CD4-positive, alpha-beta T cell treated with Interleukin-15 for 4 hours (primary cell): ENCODE measurements at places on chromosomes 4 and X.

- no peak for DNase-seq
Measured at GRCh38 chrX:69083361-69083760, 81.9 kb downstream of the PJA1 start.

DNA sequence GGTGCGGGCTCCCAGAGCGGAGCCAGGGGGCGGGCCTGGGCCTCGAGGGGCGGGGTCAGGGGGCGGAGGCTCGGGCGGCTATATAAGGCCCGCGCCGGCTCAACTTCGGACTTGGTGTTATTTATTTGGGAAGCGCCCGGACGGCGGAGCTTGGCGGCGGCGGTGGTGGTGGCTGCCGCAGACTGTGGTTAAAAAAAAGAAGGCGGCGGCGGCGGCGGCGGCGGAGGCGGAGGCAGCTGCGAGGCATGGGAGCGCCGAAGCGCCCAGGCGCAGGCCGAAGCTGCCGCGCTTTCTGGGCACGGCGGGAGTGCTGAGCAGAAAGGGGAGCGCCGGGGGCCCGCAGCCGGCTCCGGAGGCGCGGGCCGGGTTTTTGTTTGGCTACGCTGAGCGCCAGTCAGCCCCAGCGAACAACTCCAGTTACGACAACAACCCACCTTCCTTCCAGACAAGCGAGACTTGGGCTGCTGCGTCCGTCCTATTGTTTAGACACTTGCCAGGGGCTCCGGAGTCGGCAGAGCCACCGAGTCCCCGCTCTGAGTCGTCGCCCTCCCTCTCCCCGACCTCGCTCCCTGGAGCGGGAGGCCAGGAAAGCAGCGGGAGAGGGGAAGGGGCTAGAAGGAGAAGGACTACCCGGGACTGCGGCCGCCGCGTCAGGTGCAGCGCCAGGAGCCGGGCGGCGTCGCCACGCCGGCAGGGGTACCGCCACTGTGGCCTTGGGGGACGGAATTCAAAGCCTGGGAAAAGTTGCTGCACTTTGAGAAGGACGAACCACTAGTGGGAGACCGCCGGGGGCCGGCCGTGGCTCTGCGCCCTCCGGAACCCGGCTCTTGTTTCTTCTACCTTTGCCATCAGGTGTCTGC lies at the start of gene SLIT2:
TSS of gene SLIT2 (plus strand) at position 110 of the 860 bp plus-strand sequence. CDS start 1,911 bp downstream, outside the sequence.
- DNase-seq: no peak

DNA sequence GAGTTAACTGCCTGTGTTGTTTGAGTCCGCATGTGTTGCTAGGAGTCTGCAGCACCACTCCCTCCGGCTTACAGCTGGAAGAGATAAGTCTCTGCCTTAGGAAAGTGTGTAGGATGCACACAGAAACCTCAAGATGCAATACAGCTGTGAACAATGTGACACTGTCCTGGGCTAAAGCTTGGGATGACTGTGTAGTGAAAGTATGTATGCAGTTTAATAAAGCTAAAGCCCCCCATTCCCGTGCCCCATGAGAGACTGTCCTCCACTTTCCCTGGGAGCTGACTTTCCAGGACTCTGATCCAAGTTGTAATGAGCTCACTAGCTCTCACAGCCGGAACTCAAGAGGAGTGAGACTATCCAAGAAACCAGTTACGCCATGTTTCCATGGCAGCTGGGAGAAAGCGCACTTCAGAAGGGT lies 156.6 kb upstream of the FTHL17 start:
- no peak for DNase-seq

DNA sequence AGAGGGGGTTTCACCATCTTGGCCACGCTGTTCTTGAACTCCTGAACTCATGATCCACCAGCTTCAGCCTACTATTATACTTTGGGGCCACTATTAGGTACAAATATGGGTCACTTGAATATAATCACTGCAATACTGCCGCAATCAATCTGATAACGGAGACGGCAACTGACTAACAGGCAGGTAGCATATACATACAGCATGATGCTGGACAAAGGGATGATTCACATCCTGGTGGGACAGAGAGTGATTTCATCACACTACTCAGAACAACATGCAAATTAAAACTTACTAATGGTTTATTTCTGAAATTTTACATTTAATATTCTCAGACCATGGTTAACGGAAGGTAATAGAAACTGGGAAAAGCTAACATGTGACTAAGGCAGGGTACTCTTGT lies 10.9 kb downstream of the LRBA start:
- no peak for DNase-seq

GRCh38 chr4:135244056-135244455 lies 1042.5 kb upstream of the PABPC4L start:
- no peak for DNase-seq

DNA sequence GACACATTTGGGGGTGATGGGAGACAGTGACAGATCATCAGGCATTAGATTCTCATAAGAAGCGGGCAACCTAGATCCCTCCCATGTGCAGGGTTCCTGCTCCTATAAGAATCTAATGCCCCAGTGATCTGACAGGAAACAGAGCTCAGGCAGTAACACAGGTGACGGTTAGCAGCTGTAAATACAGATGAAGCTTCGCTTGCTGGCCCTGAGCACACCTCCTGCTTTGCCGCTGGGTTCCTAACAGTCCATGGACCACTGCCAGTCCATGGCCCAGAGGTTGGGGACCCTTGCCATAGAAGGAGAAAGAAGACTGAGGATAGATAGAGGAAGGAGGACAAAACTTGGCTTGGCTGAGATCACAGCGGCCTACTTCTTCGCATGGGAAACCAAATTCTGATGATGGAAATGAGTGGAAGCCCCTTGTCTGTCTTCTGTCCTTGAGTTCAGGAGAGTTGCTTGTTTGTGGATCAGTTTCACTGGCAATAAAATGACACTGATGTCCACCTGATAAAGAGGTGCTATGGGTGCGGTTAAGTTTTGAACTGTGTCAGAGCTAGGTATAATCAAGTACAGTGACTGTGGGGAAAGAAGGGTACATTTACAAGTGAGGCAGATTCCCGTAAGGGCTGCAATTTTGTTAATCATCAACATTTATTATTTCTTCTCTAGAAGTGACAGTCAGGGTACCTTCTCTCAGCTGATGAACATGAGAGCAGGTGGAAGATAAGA lies 1.7 kb upstream of the TIFA start:
- DNase-seq: peak; percentile 36

DNA sequence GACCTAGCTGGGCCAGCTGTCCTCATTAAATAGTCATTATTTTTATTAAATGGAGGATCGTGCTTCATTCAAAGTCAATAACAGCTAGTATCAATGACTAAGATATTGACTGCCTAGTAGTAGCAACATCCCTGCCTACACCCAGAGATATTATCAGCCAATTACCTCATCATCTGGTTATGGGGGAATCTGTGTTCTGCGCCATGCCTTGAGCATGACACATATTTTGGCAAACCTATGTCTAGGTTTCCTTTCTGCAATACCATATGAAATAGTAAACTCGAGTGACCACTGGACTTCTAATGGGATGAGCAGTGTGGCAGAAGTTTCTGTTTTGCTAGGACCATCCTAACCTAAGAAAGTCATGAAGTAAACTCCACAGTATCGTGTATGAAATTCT lies 50.0 kb upstream of the AADAT start:
- no peak for DNase-seq

GRCh38 chr4:82645936-82646565 lies 84.3 kb upstream of the TMEM150C start:
- no peak for DNase-seq

GRCh38 chr4:72352711-72353110 lies 216.3 kb downstream of the ADAMTS3 start:
- DNase-seq: no peak

- DNase-seq: no peak
Measured at GRCh38 chrX:53422861-53423306, at the start of gene RIBC1. Gene RIBC1, plus strand, starts transcription at chrX:53422873. Its CDS starts 3,404 bp downstream, at chrX:53426277.

DNA sequence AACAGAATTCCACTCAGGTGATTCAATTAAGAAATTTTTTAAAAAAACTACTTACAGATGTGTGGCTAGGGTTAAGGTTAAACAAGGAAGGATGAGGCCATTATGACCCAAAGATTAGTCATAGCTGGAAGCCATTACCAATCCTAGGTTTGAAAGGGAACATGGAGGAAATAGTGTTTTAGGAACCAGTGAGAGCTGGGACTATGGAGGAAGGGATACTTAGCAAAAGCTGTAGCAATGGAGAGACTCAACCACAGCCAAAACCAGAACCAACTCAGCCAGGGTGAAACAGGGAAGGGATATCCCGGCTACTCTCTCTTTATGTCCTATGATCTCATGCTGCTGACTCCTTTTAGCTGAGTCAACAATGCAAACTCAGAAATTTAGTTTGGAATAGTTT lies 148.6 kb upstream of the CNKSR2 start:
- no peak for DNase-seq

- DNase-seq: no peak
Measured at GRCh38 chr4:6502147-6502546, 29.7 kb upstream of the PPP2R2C start.

- DNase-seq: no peak
Measured at GRCh38 chr4:73438582-73439215, 2.7 kb downstream of the AFP start.

DNA sequence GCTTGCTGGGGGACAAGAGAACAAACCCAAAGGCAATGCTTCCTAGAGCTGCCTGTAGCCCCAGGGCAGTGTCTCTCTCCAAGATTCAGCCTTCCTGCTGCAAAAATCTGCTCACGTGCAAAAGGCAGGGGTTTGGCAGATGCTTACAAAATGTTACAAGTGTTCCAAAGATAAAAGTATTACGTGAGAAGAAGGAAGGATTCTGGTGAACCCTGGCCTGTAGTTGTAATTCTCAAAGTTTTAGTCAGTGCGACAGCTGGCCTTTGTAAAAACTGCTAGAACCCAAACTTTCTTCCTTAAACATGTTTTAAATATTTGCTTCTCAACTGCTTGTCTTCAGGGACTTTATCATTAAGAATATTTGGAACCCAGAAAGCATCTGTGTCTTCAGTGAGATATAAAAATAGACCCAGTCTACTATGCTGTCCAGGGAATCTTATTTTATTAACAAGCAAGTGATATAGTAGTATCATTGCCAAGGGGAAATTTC lies 232.3 kb downstream of the FRMPD4 start:
- DNase-seq: no peak

GRCh38 chr4:97153042-97153441 lies 990.2 kb downstream of the STPG2 start:
- DNase-seq: no peak

GRCh38 chr4:16672421-16672820 lies 226.0 kb downstream of the LDB2 start:
- DNase-seq: no peak

DNA sequence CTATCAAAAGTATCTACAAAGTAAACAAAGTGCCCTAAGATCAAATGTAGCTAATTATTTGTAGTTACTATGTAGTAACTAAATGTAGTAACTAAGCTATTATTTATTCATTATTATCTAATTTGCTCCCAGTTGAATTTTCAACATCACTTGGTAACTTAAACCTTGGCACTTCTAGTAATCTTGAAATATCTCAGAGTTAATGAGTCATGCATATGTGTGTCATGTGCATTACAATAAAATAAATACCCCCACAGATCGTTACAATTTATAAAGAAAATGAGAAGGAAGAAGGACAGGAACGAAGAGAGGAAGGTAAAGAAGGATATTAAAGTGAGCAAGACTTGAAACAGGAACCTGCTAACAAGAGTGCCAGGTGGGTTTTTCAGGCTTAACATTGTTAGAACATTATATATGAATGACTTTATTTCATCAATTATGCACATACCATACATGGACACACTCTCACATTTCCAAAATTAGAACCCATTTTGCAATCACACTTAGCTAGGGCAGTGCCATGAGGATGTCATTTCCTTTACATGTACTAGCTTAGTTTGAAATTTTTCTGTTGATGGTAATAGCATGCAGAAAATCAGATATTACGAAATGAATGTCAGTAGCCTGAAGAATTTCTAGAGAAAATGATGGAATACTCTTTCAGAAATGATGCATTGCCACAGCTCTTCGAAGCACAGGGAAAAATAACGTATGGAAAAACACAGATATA lies 1670.4 kb upstream of the AGA start:
- no peak for DNase-seq

DNA sequence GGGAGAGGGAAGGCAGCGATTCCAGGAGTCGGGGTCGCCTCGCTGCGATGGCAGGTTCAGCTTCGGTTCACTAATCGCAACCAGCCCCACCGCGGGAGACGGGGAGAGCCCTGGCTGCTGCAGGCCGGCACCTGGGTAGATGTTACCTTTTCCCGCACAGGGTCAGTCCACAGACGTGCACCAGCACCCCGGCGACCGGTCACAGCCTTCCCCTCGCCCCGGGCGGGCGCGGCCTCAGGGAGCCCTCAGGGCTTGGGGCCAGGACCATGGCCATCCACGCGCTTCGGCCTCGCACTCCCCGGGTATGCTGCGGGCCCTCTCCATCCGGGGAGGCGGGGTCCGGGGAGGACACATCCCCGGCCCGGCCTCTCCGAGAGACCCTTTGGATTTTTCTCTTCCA lies 26.1 kb upstream of the EXOC1L start:
- no peak for DNase-seq

DNA sequence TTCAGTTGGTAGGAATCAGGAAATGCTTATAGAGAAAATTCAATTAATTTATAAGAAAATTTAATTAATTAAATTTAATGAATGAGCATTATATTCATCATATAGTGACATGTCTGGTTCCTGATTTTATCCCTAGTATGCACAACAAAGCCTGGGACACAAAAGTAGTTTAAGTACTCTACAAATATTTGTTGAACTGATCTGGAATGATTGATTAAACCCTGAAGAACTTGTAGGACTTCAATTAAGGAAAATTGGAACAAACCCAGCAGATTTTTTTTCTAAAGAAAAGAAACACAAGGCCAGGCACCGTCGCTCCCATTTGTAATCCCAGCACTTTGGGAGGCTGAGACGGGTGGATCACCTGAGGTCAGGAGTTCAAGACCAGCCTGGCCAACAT lies 4.5 kb upstream of the APELA start:
- no peak for DNase-seq

DNA sequence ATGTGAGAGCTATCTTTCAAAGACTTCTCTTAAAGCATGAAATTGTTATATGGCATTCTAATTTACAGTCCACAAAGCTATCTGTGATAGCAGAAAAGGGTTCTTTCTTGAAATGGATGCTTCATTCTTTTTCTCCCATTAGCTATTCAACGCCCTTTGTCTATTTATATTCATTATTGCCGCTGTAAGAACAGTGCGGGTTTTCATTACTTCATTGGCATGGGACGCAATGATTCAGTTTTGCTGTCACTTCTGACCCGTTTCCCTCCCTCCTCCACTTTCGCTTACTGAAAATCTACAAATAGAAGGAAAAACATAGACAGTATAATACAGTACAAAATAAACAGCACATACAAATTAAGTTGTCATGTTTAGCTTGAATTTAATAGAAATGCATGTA lies 394.6 kb downstream of the PCDH7 start:
- no peak for DNase-seq

DNA sequence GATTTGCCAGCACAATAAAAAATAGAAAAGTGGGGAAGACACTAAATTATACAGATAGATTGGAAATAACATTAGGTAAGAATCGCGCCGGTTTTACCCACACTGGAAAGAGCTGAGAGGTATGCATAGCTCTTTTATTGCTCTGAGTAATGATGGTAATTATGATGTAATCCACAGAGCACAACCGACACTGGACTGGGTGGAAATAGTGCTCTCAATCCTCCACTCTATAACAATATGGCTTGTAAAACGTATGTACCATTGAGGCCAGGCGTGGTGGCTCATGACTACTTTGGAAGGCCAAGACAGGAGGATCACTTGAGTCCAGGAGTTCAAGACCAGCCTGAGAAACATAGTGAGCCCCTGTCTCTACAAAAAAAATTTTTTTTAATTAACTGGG lies 104.3 kb upstream of the RAPGEF2 start:
- DNase-seq: no peak

- no peak for DNase-seq
Measured at GRCh38 chr4:145884775-145885174, 53.8 kb downstream of the ZNF827 start.
